ENCODE measurements at places on chromosomes 7 and 10.

DNA sequence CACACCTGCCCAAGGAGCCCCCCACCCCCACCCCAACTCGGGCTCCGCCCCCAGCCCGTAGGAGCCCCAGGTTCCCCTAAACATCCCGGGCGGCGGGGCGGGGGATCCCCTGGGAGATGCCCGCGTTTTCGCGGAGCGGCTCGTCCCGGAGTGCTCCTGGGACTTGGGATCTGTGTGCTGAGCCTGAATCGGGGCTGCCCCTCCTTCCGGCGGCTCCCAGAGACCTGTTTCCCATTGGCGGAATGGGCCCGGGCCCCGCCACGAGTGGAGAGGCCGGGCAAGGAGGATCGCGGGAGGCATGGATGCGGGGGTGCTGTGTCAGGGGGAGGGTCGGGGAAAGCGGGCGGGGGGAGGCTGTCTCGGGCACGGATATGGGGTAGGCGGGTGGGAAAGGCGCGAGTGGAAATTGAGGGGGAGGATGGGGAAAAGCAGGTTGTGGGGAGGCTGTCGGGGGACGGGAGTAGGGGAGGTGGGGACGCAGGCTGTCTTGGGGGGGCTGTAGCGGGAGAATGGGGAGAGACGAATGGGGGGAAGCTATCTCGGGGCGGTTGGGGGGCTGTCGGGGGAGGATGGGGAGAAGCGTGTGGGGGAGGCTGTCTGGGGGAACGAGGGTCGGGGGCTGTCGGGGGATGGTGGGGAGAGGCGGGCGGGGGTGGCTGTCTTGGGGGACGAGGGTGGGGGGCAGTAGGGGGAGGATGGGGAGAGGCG, 572 bp upstream of the BHLHA15 start:
- peak; percentile 67 for DNase-seq

DNA sequence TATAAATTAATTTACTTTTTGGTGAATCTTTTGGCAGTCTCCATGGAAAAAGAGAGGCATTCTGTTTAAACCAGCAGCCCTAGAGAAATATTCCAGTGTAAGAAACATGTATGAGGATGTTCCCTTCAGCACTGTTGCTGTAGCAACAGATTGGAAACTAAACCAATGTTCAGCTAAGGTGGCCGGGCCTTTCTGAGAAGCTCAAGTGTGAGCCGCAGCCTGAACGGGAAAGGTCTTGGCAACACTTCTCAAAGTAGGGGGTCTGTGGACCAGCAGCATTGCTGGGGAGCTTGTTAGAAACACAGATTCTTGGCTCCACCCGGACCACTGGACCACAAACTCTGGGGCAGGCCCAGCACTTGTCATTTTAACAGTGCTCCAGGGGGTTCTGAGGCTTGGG, 36.2 kb downstream of the RAMP3 start:
- no peak for DNase-seq

- no peak for DNase-seq
Measured at GRCh38 chr10:89664203-89664602, 19.2 kb upstream of the PANK1 start.

DNA sequence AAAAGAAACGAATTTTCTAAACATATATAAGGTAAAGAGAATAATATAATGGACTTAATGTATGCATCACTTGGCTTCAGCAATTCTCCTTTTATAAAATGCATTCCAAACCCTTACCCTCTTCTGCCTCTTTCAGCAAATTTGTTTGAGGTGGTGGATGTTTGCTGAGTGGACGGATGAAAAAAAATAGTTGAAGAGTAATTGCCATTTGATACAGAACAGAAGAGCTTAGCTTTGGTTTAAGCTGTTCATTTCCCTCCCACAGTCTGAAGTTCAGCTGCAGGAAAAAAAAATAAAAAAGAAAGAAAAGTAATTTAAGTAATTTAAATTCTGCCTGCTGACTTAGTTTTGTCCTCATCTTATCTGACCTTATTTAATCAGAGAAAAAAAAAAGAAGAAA, 138.6 kb downstream of the GALNT17 start:
- DNase-seq, result no peak

DNA sequence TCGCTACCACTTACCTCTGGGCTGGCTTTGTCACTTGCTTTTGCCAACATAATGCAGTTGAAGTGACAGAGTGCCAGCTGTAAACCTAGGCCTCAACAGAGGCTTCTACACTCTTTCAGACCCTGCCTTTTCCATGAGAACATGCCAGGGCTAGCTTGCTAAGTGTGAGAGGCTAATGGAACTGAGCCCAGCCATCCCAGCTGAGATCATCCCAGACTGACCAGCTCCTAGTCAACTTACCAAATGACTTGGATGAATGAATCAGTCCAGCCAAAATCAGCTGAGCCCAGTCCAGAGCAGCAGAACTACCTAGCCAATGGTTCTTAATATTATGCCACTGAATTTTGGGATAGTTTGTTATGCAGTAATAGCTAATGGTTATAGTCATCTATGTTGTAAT, 34.7 kb upstream of the MKLN1 start:
- DNase-seq, result no peak

GRCh38 chr7:129553899-129554461, 51.6 kb downstream of the SMKR1 start:
- DNase-seq, result peak; percentile 5
